ENCODE measurements at places on chromosomes 7 and 10.

GRCh38 chr7:95910341-95910740 lies 138.0 kb downstream of the DYNC1I1 start:
- DNase-seq, result no peak

- DNase-seq, result no peak
Measured at GRCh38 chr10:93313798-93314197, 168.3 kb downstream of the MYOF start.

GRCh38 chr10:32180390-32181280 lies 124.4 kb upstream of the KIF5B start:
- DNase-seq, result no peak

DNA sequence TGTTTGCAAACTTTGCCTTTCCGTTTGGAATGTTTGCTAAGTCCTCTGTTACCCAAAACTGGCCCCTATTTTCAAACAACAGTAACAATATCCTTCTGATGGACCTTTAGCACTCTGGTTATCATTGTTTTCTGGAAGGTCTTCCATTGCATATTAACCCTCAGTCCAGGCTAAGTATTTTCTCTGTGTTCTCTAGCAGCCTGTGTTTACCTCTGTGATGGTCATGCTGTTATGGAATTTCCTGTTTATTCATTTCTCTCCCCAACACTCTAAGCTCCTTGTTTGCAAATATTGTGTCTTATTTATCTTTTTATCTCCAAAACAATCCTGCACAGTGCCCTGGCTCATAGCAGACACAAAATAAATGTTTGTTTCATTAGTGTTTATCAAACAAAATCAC lies 560.3 kb downstream of the ATRNL1 start:
- DNase-seq, result no peak

GRCh38 chr10:109823196-109823595 lies 100.1 kb downstream of the XPNPEP1 start:
- DNase-seq, result no peak

- DNase-seq, result no peak
Measured at GRCh38 chr7:49150486-49150885, 226.1 kb downstream of the CDC14C start.

DNA sequence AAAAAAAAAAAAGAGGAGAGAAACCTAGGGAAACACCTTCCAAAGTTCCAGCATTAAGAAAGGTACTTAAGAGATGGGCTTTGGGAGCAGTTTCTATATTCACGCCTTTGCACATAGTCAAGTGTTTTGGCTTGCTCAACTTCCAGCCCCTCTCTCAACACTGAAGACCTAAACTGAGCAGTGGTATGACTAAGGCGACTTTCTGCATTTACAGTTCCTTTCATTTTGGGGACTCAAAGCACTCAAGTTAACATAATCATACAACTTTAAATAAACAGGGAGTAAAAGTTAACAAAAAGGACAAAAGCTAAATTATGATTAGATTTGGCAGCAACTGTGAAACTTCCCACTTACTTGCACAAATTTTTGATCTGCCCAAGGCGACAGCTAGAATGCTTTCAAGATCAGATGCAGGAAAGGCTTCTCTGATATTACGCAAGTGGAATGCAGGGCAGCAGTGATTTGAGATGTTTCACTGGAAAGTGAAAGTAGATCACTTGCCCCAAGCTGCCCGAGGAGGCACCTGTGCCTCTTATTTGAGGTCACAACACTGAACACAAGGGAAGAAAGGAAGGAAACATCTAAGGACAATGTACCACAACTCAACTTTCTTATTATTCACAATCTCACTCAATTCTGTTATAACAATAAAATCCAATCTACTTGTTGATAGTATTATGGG lies 199.5 kb downstream of the SKAP2 start:
- DNase-seq, result no peak

DNA sequence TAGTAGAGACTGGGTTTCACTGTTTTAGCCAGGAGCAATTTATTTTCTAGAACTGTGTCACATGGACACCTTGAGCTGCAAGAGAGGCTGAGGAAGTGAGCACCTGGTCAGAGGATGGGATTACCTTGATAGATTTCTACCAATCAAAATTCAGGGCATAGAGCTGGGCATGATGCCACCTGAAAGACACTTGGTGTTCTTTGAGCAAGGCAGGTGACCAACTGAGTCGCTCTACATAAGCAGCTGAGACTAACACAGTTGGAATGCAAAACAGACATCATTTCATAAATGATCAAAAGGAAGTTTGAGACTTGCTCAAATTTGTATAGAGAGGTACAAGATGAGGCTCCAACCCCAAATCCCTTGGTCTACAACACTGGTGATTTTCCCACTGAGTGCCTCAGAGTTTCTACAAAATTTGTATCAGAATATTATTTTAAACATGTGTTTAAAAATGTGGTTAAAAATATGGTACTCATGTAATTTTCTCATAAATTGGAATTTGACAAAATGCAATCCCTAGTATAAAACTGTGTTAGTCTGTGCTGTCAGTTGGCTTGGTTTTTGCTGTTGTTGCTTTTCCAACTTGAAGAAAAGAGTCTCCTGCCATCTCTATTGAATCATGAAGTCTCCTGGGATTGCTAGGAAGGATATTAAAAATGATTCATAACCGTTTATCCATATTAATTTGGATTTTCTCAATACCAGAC lies 156.4 kb upstream of the MDFIC start:
- no peak for DNase-seq

GRCh38 chr10:91689731-91690168 lies 56.9 kb upstream of the PPP1R3C start:
- no peak for DNase-seq

GRCh38 chr7:5702876-5703571 lies 78.4 kb downstream of the RNF216 start:
- peak; percentile 82 for DNase-seq

GRCh38 chr10:13335881-13336280 lies 12.2 kb downstream of the SEPHS1 start:
- no peak for DNase-seq

GRCh38 chr7:55063633-55064032 lies 44.8 kb downstream of the EGFR start:
- DNase-seq, result no peak

- DNase-seq, result no peak
Measured at GRCh38 chr10:20502903-20503585, 394.1 kb downstream of the NEBL start.

GRCh38 chr10:28631896-28632583 lies 45.3 kb upstream of the BAMBI start:
- no peak for DNase-seq

DNA sequence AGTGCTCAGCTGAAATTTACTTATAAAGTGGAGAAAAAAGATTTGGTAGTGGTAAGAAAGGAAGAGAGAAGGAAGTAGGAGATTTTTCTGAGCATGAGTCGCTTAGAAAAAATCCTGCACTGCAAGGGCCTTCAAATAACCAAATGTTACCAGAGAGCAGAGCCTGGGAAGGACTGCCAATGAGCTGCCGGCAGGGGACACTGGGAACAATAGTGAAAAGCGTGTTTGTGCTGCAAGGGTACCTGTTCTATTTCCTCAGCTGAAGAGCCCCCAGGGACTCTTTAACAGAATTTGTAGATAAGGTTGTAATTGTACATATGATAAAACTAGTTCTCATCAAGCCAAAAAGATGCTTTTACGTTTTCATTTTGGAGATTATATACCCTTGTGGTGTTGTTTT lies 696.3 kb upstream of the C7orf33 start:
- DNase-seq, result no peak

DNA sequence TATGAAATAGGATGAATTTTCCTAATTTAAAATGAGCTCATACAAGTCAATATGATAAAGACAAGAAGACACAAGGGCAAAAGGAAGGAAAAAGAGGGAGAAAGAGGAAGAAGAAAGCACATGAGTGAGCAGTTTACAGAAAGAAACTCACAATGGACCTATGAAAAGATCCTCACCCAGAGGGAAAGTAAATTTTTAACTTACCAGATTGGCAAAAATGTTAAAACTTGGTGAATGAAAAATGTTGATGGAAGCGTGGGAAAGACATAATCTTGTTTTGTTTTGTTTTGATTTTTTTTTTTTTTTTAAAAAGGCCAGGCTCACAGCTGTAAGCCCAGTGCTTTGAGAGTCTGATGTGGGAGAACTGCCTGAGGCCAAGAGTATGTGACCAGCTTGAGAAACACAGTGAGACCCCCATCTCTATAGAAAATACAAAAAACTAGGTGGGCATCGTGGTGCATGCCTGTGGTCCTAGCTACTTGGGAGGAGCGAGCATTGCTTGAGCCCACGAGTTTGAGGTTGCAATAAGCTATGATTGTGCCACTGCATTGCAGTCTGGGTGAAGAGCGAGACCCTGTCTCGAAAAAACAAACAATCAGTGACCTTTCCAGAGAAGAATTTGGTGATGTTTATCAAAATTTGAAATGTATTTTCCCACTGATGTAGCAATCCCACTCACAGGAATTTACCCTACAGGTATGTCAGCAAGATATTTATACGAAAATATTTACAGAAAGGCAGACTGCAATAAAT lies 152.9 kb upstream of the ASAH2 start:
- no peak for DNase-seq

DNA sequence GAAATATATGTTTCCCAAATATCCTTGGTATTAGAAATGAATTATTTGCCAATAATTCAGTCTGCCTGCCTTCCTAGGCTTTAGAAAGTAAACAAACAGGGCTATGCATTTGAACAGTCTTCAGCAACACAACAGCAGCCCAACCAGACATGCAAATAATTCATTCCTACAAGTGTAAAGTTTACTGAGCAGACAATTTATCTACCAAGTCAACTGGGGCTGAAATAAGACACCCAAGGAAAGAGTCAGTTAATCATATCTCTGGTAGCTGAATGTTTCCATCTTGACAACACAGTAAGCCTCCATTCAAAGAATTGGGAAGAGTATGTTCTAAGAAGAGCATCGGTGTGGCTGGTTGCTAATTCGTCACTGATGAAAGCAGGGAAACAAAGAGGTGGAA lies 38.4 kb downstream of the AIFM2 start:
- DNase-seq, result no peak
